ENCODE measurements at places on chromosomes 3 and 15. TPM values are rescaled to one million over a fixed set of nuclear protein-coding genes. Genes with fewer than 3 reads are reported as not detected.

The MAP1A gene
- 2.3 TPM for total RNA-seq

The ALDH1A3 gene
- 1.2 TPM for total RNA-seq

DNA sequence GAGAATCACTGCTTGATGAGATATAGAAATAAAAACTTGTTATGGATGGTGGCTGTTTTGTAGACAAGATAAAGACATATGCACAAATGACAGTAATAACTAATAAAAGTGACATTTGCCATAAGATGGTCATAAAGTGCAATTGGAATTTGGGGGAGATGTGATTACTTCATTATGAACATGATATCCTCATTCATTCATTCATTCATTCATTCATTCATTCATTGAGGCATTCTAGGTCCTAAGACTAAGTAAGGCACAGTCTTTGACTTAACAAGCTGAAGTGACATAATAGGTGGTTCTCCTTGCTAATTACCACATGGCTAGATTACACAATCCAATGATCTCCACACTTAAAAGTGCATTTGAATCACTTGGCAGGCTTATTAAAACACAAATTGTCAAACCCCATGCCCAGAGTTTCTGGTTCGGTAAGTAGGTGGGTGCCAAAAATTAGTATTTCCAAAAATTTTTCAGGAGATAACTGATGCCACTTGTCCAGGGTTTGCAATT, 18.9 kb downstream of the RAP2B start:
- DNase-seq: no peak

DNA sequence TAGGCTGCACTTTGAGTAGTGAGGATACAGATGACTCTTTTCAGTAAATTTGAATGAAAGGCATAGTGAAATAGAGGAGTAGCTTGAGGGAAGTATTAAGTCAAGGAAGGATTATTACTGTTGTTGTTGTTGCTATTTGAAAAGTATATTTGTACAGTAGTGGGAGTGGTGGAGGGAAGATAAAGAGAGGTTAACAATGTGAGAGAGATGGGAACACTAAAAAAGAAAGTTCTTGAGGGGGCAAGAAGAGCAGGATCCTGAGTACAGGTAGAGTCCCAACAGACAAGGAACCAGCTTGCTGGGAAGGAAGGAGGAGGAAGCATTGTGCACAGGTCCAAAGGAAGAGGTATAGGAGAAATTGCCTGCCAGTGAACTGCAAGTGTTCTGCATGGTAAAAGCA, 75.6 kb upstream of the GOLGA8B start:
- DNase-seq: no peak

- no peak for DNase-seq
Observed at GRCh38 chr3:66322436-66322835, 101.6 kb downstream of the SLC25A26 start.

GRCh38 chr15:44616974-44617373, 46.5 kb downstream of the SPG11 start:
- no peak for DNase-seq

DNA sequence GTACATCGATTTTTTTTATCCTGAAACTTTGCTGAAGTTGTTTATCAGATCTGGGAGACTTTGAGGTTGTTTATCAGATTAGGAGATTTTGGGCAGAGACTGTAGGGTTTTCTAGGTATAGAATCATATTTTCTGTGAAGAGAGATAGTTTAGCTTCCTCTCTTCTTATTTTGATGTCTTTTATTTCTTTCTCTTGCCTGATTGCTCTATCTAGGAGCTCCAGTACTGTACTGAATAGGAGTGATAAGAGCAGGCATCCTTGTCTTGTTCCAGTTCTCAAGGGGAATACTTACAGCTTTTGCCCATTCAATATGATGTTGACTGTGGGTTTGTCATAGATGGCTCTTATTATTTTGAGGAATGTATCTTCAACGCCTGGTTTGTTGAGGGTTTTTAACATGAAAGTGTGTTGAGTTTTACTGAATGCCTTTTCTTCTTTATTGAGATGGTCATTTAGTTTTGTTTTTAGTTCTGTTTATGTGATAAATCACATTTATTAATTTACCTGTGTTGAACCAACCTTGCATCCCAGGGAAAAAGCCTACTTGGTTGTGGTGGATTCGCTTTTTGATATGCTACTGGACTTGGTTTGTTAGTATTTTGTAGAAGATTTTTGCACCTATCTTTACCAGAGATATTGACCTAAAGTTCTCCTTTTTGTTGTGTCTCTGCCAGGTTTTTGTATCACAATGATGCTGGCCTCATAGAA, 14.9 kb upstream of the DNAAF4 start:
- DNase-seq: no peak
